ENCODE measurements at places on chromosomes 12 and 14.

DNA sequence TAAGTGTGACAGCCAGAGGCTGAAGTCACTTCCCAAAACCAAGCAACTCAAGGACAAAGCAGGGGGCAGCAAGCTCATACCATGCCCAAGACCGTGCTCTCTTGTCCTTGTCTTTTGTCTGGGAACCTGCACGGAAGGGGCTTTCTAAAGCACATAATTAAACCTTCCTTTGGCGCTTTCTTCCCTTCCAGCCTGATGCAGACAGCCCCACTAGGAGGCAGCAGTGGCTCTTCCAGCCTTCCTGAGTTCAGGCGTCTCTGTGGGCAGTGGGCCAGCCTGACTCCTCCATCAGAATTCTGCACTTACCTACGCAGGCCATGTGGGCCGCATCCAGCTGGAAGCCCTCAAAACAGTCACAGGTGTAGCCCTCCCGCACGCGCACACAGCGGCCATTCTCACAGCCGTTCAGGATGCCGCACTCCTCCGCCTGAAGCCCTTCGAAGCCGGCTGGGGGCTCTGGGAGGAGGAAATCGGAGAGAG is 7.6 kb downstream of the ISCA2 start:
- peak; percentile 75 for DNase-seq

DNA sequence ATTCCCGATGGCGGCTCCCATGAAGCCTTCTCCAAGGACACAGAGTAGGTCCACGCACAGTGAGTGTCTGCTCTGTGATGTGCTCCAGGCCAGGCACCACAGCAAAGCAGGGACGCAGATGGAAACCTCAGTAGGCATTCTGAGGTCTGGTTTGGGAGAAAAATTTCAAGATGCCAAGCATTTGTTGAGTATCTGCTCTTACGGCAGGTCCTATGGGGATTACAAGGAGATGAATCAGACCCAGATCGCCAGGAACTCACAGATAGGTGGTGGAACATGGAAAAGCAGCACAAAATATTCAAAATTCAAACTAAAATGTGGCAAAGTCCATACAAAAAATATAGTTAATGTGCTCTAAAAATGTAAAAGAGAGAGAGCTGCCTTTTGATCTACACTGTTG is 684.9 kb upstream of the TMEM132C start:
- DNase-seq: no peak

- no peak for DNase-seq
Observed at GRCh38 chr12:106113042-106113441, 25.7 kb downstream of the NUAK1 start.

DNA sequence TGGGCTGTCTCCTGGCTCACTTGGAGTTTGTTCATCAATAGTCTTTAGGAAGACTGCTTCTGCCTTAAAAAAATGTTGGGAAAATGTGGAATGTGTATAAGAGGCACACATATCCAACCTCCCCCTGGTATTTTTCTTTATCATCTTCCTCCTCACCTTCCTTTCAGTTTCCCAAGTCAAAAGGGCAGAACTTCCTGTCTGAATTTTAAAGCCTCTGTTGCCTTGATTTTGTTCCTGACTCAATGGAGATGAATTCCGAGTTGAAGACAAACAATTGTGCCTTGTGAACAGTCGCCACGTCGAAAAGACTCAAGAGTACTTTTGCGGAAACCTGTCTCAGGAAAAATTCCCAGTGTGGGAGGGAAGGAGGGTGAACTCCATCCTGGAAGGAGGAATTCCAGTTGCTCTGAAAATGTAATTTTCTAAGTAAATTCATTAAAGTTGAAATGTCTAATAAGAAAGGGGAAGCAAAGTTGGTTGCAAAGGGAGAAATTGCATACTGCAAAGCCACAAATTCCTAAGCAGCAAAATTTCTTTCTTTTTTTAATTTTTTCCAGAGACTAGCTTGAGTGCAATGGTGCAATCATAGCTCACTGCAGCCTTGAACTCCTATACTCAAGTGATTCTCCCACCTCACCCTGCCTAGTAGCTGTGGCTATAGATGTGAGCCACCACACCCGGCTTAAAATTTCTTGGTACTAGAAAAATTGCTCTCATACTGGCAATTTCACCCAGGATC is 50.2 kb upstream of the ELK3 start:
- no peak for DNase-seq

GRCh38 chr14:20618271-20618749 is 23.2 kb downstream of the OR6S1 start:
- no peak for DNase-seq

DNA sequence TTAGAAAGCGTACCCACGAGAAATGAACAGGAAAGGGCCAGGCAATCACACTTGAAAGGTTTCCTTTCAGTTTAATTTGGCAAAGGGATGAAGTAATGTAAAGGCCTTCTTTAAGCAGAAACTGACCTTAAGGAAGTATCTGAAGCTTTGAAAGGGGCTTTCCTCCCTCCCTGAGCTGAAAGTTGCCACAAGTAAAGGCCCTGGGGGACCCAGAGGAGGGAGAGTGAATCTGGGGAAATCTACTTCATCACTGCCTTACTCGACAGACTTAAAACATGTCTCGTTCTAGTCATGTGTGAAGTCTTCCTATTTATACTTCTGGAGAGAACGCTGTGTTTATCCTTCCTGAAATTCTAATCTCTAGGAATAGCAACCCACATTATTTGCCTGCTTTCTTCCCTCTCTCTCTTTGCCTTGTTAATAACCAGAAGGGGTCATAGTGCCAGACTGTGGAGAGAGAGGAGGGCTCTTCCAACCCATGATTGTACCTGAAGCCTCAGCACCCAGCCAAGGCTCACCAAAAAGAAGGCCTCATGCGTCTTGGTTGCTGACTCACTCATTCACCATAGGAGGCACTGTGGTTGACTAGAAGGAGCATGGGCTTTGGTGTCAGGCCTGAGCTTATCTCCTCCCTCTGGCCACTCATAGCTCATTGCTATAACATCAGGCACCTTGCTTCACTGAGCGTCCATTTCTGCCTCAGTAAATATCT is 10.2 kb upstream of the GPX2 start:
- DNase-seq: no peak

DNA sequence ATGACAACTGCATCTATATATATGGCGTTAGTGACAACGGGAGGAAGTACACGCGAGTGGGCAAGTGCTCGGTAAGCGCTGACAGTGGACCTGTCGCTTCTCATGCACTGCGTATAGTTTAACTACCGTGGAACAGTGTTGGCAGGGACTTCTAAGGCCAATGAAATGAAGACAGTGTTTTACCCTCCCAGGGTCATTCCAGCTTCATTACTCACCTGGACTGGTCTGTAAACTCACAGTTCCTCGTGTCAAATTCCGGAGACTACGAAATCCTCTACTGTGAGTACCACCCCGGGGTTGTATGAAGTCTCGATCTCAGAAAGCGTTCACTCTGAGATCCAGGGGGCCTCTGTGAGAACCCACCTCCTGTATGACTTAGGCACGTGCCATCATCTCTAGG is 129.2 kb upstream of the EVL start:
- DNase-seq: no peak

GRCh38 chr14:64807551-64807950 is 72.2 kb downstream of the SPTB start:
- no peak for DNase-seq

GRCh38 chr12:70045036-70045435 is 198.2 kb upstream of the CNOT2 start:
- no peak for DNase-seq

DNA sequence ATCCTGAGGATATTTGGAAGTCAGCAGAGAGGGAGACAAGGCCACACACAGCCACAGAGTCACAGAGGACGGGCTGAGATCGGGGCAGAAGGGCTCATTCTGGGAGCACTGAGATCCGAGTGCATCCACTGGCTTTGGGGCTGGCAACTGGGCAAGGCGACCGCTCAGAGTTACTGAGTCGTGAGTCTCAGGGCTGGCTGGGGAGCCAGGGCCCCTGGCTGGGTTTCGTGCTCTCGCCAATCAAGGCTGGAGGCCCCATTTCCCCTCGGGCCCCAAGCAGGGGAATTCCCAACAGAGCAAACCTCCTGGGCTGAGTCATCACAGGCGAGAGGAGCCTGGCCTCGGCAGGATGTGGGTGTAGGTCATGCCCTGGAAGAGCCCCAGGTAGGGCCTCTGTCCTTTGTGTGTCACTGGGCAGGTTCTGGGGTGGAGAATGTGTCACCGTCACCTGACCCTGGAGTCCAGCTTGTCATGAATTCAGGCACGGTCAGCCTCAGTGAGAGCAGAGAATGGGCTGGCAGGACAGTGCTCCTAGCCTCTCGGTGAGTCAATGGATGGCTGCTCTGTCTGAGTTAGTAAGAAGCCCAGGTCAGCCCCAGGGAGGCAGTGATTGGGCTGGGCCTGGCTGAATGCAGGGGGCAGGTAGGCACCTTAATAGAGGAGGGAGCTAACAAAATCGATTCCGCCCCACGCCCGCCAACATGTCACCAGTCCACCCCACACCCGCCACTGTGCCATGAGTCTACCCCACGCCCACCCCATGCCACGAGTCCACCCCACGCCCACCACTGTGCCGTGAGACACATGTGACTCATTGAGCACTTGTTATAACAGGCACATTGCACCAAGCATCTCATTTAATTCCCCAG is 16.9 kb downstream of the ASB2 start:
- DNase-seq: no peak

DNA sequence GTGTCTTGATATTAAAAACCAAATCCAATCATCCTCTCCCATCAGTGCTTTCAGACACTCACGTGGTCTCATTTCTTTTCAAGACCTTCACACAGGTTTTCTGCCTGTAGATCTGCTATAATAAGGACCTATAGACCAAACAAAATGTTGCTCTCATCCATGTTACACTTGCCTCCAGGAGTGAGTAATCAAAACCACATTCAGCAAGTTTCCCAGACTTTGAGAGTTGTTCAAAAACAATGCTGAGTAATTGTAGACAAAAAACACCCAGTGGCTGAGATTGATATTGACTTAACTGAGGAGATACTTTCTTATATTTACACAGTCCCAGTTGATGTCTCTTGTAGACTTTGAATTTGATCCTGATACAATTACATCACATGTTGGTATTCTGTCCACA is 383.1 kb downstream of the TMEM132D start:
- no peak for DNase-seq

GRCh38 chr12:31309279-31309678 is 16.7 kb downstream of the SINHCAF start:
- DNase-seq: no peak

DNA sequence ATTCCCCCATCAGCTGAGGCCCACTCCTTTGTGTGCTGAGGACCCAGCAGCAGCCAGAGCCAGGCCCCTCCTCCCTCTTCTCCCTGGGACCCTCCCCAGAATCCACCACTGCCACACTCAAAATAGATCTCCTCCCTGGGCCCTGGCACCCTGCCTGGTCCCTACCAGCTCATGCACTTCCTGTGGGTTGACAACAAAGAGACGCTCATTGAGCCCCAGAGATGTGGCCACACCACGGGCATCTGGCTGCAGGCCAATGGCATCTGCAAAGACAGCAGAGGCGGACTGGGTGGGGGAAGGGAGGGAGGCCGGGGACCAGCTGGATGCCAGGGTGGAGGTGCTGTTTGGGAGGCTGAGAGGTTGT is 16.0 kb upstream of the ENDOU start:
- no peak for DNase-seq

GRCh38 chr12:61367281-61367785 is 892.9 kb upstream of the USP15 start:
- no peak for DNase-seq

- no peak for DNase-seq
Observed at GRCh38 chr14:35944847-35945246, 118.7 kb downstream of the BRMS1L start.

DNA sequence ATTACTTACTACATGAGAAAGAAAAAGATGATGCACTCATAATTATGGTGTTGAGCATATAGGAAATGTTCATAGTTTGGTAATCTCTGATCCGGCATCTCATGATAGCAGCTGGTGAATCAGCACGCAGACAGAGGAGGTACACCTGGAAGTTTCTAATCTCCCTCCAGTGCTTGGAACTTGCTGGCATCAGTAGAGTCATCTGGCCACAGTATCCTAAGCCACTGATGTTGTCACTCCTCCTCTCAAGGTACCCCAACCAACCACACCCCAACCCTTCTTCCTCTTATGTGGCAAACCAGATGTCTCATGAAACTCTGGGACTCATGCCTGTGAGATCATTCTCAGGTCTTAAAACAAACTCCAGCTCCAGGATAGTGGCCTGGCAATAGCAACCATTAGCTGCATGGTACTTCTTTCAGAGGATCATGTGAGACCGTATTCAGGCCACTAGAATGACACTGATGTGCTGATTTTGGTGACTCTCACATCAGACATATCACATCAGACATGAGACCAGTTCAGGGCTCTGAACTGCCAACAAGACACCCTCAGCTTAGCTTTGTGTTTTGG is 143.0 kb downstream of the RASSF9 start:
- no peak for DNase-seq

- DNase-seq: no peak
Observed at GRCh38 chr12:19671695-19672094, 232.4 kb downstream of the AEBP2 start.
